ENCODE measurements at places on chromosomes 3 and 15.

DNA sequence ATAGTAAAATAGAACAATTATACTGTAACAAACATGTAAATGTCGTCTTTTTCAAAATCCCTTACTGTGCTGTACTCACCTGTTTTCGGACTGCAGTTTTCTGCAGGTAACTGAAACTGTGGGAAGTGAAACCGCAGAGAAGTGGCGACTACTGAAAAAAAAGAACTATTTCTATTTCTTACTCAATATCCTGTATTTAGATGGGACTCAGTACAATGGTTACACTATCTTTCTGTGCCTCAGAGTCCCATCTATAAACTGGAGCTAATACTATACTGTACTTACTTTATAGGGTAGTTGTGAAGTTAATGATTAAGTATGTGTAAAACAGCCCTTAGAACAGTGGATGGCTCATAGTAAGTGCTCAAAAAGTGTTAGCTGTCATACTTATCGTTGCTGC, 14.3 kb upstream of the P2RY12 start:
- H3K36me3 ChIP-seq, result no peaks in the 10 kb centered on the region
- peaks cover 2% of the 10 kb centered on the region for H3K27me3 ChIP-seq
- H3K27ac ChIP-seq, result no peak overlapping the region

DNA sequence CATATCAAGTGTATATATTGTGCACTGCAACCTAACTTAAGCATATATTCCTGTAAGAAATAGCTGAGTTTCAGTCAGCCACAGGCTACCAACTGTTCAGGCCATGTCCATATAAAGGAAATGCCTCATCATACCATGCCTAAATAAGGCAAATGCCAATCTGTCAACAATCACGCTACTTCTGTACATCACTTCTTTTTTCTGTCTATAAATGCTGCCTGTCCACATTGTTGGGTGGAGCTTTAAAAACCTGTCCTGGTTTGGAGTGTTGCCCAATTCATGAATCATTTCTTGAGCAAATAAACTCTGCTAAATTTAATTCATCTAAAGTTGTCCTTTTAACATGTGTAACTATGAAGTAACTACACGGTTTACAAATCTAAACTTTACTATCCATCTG, 1091.9 kb downstream of the NSUN3 start:
- DNase-seq, result no peak
- H3K27me3 ChIP-seq, result no peaks in the 10 kb centered on the region
- H3K4me1 ChIP-seq, result no peaks in the 10 kb centered on the region

GRCh38 chr3:55244247-55244646, 242.9 kb downstream of the WNT5A start:
- no peak overlapping the region for H3K27ac ChIP-seq
- no peak overlapping the region for H3K4me3 ChIP-seq
- DNase-seq, result no peak
- no peaks in the 10 kb centered on the region for H3K36me3 ChIP-seq

GRCh38 chr3:56197991-56198390, 270.3 kb downstream of the ERC2 start:
- no peaks in the 10 kb centered on the region for H3K27me3 ChIP-seq
- H3K4me3 ChIP-seq, result no peak overlapping the region
- no peaks in the 10 kb centered on the region for H3K4me1 ChIP-seq
- no peaks in the 10 kb centered on the region for H3K36me3 ChIP-seq
- no peak for DNase-seq

GRCh38 chr3:184229394-184230080, at the start of gene VWA5B2:
Gene VWA5B2 (plus strand): TSS chr3:184229585. CDS start chr3:184230529, 944 bp downstream.
- H3K4me3 ChIP-seq, result peak within 1 kb of the TSS; percentile 61
- peak; percentile 54 for DNase-seq
- H3K27me3 ChIP-seq, result peaks cover 53% of the 10 kb centered on the region
- peaks cover 6% of the 10 kb centered on the region for H3K4me1 ChIP-seq
- H3K36me3 ChIP-seq, result no peaks in the 10 kb centered on the region

DNA sequence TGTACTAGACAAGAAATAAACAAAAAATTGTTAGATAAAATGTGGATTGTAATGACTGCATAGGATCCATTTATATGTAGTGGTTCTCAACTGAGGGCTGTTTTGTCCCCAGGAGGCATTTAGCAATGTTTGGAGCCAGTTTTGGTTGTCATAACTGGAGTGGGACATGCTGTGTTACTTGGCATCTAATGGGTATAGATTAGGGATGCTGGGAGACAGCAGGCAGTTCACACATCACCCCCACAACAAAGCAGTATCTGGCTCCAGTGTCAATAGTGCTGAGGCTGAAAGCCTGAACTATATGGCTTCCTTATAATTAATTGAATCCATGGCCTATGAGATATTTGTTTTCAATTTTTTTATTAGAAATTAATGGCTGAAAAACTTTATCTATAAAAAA, 72.0 kb upstream of the SAMMSON start:
- H3K4me3 ChIP-seq, result no peak overlapping the region
- no peak for DNase-seq
- no peaks in the 10 kb centered on the region for H3K27me3 ChIP-seq
- H3K4me1 ChIP-seq, result no peaks in the 10 kb centered on the region
- no peaks in the 10 kb centered on the region for H3K36me3 ChIP-seq
- H3K27ac ChIP-seq, result no peak overlapping the region

DNA sequence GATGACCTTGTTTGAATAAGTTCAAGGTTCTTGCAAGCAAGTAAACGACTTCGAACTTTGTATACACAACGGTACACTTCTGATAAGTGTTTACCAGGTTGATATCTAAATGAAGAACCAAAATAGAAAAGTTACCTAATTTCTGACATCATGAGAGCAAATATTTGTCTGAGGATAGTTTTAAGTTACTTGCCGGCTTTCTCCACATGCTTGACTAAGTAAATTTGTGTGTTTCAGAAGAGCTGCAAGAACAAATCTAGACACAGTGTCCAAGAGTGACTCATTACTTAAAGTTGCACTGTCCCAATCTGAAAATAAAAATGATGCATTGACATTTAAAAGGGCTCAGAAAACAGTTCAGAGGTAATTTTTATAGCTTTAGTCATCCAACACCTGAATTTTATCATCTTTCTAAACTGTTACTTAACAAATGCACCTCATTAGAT, 115.1 kb downstream of the HERC1 start:
- H3K27me3 ChIP-seq, result no peaks in the 10 kb centered on the region
- no peak for DNase-seq
- H3K27ac ChIP-seq, result no peak overlapping the region
- H3K4me1 ChIP-seq, result peaks cover 13% of the 10 kb centered on the region

DNA sequence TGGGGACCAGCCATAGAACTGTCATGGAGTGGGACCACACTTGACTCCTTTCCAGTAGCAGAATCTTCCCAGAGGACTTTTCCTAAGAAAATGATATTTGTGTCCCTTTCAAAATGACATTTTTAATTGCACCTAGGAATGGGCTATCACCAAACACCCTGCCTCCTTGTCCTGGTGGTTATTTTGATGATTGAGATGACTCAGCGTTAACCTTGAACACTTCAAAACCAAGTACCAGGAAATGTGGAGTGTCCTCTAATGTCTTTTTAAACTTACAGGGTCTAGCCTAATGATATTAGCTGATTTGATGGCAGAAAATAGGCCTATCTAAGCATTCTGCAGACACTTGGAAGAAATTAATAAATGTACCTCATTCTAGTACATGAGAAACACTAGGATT, 90.7 kb downstream of the HHLA2 start:
- no peaks in the 10 kb centered on the region for H3K36me3 ChIP-seq
- no peak overlapping the region for H3K27ac ChIP-seq
- H3K4me3 ChIP-seq, result no peak overlapping the region
- DNase-seq, result no peak

DNA sequence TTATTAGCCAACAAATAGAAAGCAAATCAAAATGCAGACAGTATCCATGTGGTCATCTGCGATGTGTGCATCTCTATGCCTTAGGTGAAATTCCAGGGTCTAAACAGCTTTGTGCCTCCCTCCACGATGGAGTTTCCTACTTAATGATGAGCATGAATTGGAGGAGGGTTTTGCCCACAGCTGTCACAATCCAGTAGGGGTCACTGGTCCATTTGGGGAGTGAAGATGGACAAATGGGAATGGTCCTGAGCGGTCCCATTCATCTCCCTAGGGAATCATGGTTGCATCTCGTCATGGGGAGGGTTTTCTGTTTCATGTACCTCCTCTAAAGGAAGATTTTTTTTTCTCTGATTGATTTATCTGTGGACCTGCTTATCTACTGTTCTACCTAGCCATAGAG, 358.0 kb downstream of the PTPRG start:
- no peaks in the 10 kb centered on the region for H3K4me1 ChIP-seq
- H3K27ac ChIP-seq, result no peak overlapping the region
- H3K36me3 ChIP-seq, result no peaks in the 10 kb centered on the region
- no peak overlapping the region for H3K4me3 ChIP-seq

- no peak for DNase-seq
- H3K36me3 ChIP-seq, result peaks cover 2% of the 10 kb centered on the region
- no peaks in the 10 kb centered on the region for H3K4me1 ChIP-seq
- no peaks in the 10 kb centered on the region for H3K27me3 ChIP-seq
Measured at GRCh38 chr3:129474984-129475804, 35.2 kb downstream of the IFT122 start.

DNA sequence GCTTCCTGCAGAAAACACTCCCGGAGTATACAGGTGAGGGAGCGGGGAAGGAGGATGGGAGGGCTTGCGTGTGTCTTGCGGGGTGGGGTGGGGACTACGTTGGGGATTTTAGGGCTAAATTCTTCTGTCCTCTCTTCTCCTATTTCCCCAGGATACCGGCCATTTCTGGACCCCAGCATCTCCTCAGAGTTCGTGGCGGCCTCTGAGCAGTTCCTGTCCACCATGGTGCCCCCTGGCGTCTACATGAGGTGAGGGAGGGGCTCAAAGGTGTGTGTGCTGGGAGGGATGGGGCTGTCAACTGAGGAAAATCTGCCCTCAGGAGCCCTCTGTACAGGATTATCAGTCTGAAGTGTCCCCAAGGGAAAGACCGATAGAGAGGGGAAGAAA, 6.6 kb downstream of the DUOX1 start:
- peaks cover 42% of the 10 kb centered on the region for H3K27me3 ChIP-seq
- peaks cover 4% of the 10 kb centered on the region for H3K4me1 ChIP-seq

DNA sequence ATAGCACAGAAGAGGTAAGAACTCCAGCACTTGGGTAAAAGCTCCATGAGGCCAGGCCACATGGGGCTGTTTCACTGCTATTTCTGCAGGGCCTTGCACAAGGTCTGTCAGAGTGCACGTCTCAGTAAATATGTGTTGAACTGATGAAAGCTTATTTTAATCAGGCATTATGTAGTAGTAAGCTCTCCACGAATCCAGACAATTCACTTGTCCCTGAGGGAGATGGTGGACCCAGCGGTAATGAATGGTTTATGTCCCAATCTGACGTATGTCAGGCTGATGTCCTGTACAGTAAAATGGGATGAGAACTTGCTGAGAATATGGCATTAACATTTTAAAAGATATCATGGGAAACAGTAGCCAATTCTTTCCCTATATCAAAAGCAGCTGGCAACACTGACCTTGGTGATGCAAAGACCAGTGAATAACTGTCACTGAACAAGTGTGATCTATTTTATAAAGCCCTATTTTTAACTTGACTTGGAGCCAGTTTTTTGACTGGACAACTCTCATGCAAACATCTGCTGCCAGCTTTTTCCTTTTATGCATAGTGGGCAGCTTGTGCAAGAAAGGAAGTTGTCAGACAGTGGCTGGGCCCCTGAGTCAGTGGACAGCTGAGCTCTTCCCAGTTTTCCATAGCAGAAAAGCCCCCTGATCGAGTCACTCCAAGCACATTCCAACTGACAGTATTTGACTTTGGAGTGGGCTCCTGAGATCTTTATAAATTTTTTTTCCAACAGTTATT, 519.8 kb upstream of the MDFIC2 start:
- no peak for DNase-seq
- no peaks in the 10 kb centered on the region for H3K36me3 ChIP-seq
- peaks cover 21% of the 10 kb centered on the region for H3K27me3 ChIP-seq
- H3K4me1 ChIP-seq, result no peaks in the 10 kb centered on the region
- no peak overlapping the region for H3K4me3 ChIP-seq
- no peak overlapping the region for H3K27ac ChIP-seq

DNA sequence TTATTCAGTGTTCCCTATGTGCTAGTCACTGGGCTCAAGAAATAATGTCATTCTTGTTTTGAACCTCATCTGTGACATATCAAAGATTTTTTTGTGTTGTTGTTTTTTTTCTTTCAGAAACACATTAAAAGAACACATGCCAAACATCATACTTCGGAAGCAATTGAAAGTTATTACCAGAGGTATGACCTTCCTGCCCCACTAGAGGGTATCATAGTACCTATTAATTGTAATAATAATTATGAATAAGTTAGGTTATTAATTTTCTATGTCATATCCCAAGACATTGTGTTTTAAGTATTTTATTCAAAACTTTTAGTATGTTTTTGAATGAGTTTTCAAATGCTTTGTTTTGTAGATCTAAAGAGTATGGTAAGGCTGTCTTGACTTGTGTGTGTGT, 65.7 kb downstream of the CDIN1 start:
- no peaks in the 10 kb centered on the region for H3K27me3 ChIP-seq
- H3K4me1 ChIP-seq, result no peaks in the 10 kb centered on the region
- no peak overlapping the region for H3K27ac ChIP-seq

DNA sequence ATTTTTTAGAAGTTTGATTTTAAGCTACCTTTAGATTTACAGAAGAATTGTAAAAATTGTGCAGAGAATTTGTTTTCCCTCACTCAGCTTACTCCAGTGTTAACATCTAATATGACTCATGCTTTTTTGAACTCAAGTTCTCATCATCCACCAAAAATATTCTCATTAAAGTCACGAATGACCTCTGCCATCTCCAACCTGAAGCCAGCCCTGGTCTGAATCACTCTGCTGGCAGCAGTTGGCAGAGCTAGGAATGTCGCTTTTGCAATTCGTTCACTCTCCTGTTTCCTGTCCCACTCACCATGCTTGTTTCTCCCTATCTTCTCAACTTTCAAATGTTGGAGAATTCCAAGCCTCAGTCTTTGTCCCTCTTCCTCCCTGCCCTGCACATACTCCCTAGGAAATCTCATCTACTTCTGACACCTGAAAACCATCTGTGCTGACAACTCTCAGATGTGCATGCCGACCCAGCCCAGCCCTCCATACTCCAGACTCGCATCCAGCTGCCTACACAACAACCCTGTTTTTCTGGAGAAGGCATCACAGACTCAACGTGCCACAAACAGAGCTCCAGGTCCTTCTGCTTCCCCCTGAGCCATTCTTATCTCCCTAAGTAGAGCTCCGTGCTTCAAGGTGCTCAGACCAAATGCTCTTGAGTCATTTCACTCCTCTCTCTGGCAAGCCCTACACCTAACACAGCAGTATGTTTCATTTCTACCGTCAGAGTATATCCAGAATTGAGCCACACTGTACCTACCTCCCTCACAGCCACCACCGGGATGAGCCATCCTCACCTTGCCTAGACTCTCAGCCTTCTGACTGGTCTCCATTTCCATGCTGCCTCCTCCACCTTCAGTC, 24.9 kb downstream of the PRR23E start:
- no peak overlapping the region for H3K4me3 ChIP-seq
- H3K27ac ChIP-seq, result no peak overlapping the region
- no peak for DNase-seq
- no peaks in the 10 kb centered on the region for H3K36me3 ChIP-seq
- H3K4me1 ChIP-seq, result no peaks in the 10 kb centered on the region

DNA sequence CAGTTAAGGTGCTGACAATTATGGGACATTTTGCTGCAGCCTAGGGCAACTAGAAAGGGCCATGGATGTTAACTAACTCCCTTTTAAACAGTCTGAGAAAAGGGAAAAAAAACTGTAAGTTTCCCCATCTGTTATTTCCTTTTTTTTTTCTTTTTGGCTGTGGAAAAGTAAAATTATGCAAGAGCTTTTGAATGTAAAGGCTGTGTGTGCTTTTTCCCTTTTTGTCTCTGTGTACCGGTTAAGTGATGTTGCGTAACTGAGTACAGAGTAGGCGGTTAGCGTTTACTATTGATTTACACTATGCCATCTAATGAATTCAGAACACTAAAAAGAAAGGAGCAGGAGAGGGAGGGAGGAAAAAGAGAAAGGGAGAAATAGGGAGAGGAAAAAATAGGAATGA, 403.6 kb downstream of the TIGIT start:
- no peak overlapping the region for H3K27ac ChIP-seq
- peaks cover 5% of the 10 kb centered on the region for H3K27me3 ChIP-seq
- no peak overlapping the region for H3K4me3 ChIP-seq
- peaks cover 4% of the 10 kb centered on the region for H3K4me1 ChIP-seq
- H3K36me3 ChIP-seq, result no peaks in the 10 kb centered on the region

All from activated T-helper 2 cell treated with anti-CD3 and anti-CD28 coated beads, Interferon-gamma antibody, Interleukin-2, Interleukin-4, amounts not matched to agents 10 μg/mL and 5 μg/mL and 100 μg/mL, durations not matched to agents 14 hours and 24 hours and 36 hours (primary cell).